NCI-H1930 (cell line): ENCODE measurements at places on chromosomes 4 and X.

DNA sequence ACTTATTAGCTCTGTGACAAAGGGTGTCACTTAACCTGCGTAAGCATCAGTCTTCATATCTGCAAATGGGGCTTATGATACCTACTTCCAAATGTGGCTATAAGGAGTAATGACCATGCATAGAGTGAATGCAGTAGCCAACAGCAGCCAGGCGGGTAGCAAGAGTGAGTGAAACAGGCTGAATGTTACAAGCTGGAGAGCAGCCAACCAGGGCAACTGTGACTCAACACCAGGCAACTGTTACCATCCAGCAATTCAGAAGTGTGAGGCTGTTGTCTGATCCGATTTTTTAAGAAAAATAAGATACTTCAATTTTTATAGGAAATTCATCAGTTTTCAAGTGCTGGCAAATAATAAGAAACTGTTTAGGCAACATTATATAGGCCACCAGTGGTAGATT is 270.2 kb upstream of the TAPT1 start:
- no peak for DNase-seq

DNA sequence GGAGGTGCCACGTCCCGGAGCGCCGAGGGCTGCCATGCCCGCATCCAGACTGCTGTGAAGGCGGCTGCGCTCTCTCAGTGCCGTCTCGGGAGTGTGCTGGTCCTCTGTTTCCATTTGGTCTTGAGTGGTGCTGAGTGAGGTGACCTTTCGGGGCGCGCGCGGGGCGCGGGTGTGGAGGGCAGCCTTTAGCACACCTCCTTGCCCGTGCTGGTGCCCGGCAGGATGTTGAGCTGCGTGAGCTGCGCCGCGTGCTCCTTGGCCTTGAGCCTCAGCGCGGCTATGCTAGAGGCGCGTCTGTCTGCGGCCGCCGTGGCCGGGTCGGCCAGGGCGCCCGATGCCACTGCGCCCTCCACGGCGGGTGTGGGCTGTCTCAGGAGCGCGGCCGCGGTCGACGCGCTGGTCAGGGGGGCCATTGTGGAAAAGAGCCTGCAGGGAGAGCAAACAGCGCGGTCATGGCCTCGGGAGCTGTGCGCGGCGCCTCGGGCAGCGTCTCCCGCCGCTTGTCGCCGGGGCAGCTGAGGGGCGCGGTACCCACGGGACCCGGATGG is 11.2 kb downstream of the ARX start:
- no peak for DNase-seq

DNA sequence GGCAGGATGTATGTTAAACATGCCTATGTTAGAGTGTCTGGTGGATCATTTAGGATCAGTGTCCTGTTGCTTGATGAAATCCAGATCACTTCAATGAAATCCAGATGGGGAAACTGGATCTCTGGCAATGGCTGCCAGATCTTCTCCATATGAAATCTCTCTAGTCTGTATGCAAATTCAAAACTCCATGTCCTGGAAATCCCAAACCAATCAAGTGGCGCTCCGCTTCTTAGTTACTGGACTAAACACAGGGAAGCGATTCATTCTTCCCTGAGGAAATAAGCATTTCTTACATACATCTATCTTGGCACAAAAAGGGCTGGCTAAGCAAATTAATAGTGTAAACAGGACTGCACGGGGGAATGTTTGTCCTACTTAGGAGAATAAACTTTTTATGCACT is 94.9 kb downstream of the HDAC8 start:
- DNase-seq = no peak

GRCh38 chrX:153865321-153865580 is 20.7 kb downstream of the L1CAM start:
- no peak for DNase-seq

DNA sequence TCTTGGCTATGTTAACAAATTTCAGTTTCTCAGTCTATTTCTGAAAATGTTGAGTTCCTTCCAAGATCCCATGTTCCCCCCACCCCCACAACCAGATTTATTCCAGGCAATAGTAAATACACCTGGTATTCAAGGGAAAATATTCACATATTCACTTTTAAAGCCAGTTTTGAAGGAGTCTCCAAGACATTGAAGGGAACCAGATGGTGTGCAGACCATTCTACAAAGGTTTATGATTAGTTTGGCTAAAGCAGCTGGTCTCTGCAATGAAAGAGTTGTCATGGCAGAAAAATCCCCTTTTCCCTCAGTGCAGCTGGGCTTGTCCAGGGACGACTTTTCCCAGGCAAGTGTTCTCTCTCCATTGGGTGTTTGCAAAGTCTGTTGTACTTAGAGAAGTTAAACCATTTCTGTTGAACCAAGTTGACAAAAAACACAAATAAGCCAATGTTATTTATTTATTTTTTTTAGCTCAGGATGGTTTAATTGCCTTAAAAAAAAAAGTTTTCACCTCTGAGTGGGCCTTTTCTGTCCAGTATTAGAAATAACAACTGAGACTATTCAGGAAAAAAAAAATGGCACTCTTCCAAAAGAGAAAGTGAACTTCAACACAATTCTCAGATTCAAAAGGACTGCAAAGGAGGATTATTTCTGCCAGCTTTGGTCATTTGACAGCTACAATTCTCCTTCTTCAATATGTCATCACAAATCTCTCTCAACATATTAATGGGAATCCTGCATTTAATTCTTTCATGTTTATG is 410.6 kb downstream of the IL1RAPL1 start:
- no peak for DNase-seq

DNA sequence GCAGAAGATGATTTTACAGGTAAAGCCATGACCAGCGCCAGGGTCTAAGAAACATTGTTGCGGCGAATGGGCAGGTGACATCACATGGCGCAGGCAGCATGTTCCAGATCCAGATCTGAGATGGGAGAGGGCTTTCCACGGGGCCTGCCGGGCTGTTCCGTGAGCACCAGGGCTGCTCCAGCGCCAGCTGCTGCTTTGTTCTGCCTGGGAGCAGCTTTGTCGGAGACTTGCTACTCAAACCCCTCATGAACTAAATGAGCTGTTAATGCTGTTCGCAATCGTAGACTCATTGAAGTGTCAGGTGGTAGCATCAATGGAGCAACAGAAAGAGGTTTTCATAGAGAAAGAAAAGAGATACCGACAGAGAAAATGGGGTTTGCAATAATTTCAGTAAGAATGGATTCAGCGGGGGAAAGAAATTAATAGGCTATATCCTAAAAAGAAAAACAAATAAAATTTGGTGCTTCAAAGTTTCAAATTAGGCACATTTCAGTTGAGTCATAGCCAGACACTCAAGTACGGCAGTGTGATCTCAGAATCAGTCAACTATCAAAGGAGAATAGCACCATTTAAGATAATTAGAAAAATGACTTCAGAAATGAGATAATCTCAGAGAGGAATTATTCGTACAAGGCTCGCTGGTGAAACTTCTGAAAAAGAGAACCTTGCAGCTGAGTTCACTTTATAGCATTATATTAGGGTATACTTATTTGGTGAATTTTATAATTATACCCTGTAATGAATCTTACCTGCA is 23.9 kb downstream of the SORBS2 start:
- no peak for DNase-seq

DNA sequence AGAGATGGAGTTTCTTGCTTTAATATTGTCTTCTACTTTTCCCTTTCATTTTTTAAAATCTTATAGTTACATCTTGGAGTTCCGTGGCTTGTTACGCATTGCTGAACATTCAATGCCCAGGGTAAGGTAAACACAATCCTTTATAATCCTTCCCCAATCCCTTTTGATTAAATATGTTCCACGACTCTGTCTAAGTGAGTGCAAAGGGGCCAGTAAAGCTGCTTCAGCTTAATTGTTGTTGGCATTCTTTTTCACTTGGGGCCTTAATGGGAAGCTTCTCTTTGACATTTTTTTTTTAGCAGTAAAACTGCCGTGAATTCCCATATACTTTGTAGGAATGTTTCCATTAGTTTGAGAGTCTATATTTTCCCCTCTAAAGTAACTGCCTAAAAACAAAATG is 1028.1 kb downstream of the C4orf33 start:
- no peak for DNase-seq

DNA sequence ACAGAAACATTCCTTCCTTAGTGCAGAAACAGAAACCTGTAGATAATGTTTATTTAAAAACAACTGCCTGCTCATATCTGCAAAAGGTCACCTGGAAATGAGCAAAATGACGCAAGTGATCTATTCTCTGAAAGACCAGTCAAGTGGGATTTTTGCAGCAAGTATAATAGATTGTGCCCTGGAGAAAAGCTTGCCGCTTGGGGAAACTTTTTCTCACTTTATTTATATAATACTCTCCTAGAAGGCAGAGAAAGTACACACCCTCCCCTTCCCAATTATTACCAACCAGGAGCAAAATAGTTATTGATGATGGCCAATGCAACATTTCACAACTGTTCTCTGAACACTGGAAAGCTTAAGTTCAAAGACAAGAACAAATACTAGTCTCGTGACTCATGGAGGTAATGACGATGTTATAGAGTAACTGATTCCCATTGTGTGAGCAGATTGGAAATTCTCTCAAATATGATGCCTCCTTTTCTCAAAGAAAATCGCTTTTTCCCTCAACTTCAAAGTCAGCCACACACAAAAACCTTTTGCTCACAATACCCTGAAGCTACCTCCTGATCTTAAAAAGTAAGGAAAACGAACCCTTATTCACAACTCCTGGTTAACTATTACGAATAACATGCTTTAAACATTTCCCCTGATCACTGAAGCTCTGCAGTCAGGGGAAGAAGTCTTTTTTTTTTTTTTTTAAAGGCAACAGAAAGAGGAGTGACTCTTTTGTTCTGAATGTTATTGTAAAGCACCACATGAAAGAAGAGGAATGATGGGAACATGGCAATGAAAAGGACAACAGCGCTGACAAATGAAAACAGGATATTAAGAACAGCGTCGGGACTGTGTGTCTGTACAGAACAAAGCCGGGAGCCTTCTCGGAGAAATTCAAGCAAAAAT is 41.0 kb downstream of the MID1 start:
- DNase-seq = no peak

- no peak for DNase-seq
Observed at GRCh38 chr4:189505380-189505779, 435.3 kb upstream of the FRG1 start.

GRCh38 chrX:139834879-139835278 is 98.0 kb downstream of the ATP11C start:
- no peak for DNase-seq

DNA sequence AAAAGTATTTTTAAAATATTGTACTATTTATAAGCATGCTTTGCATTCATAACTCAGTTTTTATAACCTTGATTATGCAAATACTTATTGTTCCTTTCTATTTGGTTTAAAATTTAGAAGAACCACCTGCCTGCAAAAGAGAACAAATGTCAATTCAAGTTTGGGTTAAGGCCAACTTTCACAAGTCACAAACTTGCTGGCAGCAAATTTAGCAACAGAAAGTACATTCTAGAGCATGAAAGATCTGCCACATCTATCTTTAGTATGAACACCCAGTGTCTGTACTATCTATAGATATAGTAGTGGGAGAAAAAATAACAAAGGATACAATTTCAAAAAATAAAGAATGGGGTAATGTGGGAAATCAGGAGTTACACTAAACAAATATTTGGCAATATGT is 1014.2 kb downstream of the C4orf33 start:
- no peak for DNase-seq

GRCh38 chr4:7785017-7785416 is 154.6 kb downstream of the AFAP1 start:
- DNase-seq = no peak

GRCh38 chr4:48369248-48369647 is 27.9 kb downstream of the SLAIN2 start:
- DNase-seq = no peak

DNA sequence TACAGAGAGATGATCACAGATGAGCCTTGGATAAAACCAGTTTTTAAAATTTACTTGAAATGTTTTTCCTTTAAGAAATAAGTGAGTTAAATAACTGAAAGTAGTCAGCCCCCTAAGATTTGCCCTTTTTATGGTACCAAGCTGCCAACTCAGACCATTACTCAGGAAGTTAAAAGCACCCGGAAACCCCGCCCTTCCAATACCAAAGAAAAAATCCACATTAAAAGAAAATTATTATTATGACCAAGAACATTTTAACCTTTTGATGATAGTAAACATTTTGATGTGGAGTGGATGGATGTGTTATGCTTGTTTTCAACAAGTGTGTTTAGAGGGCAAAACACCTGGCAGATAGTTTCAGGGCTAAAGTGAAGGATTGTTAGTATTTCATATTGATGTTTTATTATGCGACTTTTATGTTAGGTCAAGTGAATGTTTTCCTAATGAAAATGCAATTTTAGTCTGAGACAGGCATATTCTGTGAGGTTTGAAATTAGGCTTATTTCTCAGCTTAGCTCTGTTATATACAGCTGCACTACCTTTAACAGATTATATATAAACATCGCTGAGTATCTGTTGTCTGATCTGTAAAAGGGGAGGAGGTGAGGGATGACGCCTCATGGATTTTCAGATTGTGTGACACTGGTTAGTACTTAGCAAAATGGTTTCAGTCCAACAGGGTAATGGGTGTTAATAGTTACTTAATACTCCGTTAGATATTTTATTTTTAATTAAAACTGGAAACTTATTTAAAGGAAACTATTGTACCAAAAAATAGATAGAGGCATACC is 89.0 kb downstream of the KDM6A start:
- no peak for DNase-seq

DNA sequence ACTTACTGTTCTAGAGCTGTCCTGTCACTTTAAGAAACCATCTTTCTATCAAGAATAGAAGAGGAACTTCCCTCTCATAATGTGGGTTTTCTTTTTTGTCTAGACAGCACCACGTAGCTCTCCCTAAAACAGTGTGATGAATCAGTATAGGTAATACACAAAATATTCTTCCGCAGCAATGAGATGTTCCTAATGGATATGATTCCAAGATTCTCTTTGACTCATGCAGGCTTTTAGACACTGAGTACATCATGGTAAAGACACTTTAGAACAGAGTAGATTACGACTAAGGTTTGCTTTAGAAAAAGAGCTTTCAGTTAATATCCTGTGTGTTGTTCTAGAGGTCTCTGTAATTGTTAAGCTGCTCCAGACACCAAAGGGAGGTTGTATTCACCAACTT is 69.8 kb downstream of the PTTG2 start:
- no peak for DNase-seq
